ENCODE measurements at places on chromosomes 2 and 18. TPM values are rescaled to one million over a fixed set of nuclear protein-coding genes. Genes with fewer than 3 reads are reported as not detected.

DOK6 gene
- 50.3 TPM for polyA plus RNA-seq

RAB6C gene
- 3.8 TPM for polyA plus RNA-seq

BMP10 gene
- not detected for polyA plus RNA-seq

MRPL33 gene
- polyA plus RNA-seq: 94.7 TPM

KCNG2 gene
- polyA plus RNA-seq: 1.5 TPM

EPHA4 gene
- 54.5 TPM for polyA plus RNA-seq

DPY30 gene
- polyA plus RNA-seq: 103 TPM

MDH1B gene
- 6.2 TPM for polyA plus RNA-seq

MALL gene
- polyA plus RNA-seq: 3.3 TPM

FAP gene
- 11.4 TPM for polyA plus RNA-seq

SNX17 gene
- 88.5 TPM for polyA plus RNA-seq

CEP192 gene
- 29.5 TPM for polyA plus RNA-seq

FSIP2 gene
- 1.0 TPM for polyA plus RNA-seq

DLGAP1 gene
- polyA plus RNA-seq: 28.7 TPM

GFPT1 gene
- polyA plus RNA-seq: 26.9 TPM

SERPINB2 gene
- polyA plus RNA-seq: not detected
